ENCODE measurements at places on chromosomes 3 and 15.

DNA sequence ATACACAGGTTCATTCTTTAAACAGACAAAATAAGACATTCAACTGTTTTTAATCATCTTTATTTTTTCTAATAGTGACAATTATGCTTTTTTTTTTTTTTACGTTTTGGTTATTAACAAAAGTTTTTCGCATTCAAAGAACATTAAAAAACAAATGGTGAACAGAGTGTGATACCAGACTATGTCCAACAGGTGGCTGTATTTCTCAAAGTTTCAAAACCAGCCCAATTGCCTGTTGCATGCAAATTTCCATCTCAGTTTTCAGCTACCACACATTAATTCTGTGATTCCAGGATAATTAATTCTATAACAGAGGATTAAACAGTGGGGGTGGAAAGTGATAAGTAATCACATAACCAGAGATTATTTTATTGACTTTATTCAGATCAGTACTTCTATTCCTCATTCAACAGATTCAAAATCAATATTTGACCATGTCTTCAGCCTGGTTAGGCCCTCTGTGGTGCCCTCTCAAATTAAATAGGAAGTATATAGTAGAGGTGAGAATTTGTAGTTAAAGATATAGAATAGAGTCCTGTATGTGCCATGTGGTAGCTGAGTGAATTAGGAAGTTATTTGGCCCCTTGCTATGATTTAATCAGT is 122.2 kb upstream of the DCBLD2 start:
- peak; percentile 7 for DNase-seq

DNA sequence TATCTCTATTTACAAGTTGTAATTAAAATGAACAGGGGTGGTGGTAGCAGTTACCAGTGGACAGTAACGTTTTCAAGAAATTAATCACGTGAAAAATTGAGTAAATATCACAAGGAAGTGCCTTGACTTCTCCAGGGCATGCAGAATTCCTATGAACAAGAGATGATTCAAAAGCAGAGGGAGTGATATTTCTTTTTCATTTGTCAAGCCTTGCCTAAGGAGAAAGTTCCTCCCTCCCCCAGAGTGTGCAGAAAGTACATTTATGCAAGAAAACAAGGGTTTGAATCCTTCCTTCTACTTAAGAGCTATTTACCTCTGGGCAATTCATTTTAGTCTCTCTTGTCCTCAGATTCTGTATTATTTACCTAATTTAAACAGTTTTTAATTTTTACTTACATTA is 53.3 kb upstream of the ZNF385D start:
- no peak for DNase-seq

- no peak for DNase-seq
Measured at GRCh38 chr3:19598870-19599269, 335.1 kb downstream of the EFHB start.

DNA sequence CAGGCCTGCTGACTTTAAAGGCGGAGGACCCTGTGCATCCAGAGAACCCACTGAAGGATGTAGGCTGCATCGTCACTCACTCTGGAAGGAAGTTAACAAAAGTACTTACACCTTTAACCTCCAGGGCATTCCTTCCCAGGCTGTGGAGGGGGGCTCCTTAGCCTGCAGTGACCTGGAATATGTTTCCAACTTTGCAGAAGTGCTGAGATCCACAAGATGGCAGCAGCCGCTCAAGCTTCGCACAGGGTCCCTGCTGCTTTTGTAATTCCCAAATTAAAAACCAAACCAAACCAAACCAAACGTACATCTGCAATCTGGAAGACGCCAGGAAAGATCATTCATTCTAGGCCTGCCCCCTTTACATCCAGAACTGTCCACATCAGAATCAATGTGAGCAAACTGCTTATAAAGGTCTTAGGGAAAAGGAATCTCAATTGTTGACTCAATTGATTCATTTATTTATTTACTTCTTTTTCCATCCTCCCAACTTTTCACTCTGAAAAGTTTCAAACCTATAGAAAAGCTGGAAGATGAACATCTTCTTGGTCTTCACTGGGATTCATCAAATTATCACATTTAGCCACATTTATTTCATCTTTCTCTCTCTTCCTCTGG is 70.5 kb upstream of the KLHL25 start:
- DNase-seq = peak; percentile 75

GRCh38 chr3:119647843-119648575 is 12.4 kb downstream of the POPDC2 start:
- no peak for DNase-seq

DNA sequence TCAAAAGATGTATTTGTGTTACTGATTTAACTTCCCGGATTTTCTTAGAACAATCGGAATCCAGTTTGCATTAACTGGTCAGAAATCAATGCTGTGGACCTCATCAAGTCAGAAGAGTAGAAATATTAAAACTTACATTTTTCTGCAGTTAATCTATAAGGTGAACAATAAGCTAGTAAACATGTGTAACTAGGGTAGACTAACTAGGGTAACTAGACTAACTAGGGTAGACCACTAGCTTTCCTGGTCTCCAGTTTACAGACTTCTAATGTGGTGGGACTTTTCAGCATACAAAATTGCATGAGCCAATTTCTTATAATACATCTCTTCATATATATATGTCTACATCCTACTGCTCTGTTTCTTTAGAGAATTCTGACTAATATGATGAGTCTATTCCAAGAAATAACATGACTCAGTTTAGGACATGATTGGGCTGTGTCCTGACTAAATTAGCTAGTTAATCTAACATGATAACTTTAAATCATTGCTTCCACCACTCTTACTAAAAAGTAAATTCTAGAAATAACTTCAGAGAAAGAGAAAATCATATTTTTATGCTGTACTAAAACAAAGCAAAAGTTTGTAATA is 5.3 kb downstream of the PLSCR2 start:
- DNase-seq = no peak

GRCh38 chr3:78728406-78729145 is 1039.2 kb downstream of the ROBO1 start:
- peak; percentile 28 for DNase-seq

DNA sequence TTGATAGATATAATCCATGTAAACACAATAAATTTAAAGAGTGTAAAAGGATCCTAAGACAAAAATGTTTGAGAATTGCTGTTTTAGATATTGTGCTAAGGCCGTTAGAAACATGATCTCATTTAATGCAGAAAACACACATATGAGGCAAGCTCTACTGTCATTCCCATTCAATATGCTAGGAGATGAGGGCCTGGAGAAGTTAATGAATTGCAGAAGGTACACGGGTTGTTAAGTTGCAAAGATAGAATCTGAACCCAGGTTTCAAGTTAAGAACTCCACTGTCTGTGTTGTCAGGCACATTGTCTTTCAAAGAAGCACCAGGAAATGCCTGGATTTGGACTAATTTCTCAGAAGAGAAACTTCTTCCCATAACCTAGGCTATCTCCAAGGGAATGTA is 65.1 kb upstream of the SAMMSON start:
- DNase-seq = no peak

DNA sequence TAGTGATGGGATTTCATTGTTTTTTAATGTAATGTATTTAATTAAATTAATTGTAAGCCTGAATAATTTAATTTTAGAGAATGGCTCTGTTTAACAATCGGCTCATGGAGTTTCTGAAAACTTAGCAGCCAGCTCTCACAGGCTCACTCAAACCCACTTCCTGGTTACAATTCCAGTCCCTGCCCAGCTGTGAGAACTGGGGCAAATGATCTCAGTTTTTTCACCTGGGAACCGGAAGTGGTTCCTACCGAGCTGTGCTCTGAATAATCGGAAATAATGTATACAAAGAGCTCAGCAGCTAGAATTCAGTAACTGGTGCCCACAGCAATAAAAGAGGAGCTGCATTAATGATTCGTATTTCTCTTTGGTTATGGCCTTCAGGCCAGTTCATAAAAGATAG is 244.3 kb upstream of the MCTP2 start:
- DNase-seq = no peak

- no peak for DNase-seq
Measured at GRCh38 chr15:41331281-41331680, 1.1 kb downstream of the OIP5 start.

DNA sequence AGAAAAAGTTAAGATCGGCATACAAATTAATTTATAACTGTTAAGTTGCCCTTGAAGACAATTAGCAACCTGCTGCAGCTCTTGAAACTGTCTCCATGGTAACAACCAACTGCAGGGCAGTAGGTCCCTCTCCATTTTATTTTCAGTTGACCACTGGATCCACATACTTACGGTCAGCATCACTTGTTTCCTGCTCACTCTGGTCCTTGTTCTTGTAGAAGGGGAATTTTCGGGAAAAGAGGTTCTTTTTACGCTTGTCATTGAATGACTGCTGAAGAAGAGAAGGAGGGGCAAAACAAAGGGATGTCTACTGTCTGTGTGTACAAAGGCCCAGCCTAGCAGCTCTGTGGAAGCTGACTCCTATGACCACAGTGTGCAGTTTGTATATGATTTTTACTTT is 46.8 kb upstream of the MELTF start:
- no peak for DNase-seq

GRCh38 chr15:31510057-31510456 is 183.4 kb downstream of the KLF13 start:
- DNase-seq = no peak

DNA sequence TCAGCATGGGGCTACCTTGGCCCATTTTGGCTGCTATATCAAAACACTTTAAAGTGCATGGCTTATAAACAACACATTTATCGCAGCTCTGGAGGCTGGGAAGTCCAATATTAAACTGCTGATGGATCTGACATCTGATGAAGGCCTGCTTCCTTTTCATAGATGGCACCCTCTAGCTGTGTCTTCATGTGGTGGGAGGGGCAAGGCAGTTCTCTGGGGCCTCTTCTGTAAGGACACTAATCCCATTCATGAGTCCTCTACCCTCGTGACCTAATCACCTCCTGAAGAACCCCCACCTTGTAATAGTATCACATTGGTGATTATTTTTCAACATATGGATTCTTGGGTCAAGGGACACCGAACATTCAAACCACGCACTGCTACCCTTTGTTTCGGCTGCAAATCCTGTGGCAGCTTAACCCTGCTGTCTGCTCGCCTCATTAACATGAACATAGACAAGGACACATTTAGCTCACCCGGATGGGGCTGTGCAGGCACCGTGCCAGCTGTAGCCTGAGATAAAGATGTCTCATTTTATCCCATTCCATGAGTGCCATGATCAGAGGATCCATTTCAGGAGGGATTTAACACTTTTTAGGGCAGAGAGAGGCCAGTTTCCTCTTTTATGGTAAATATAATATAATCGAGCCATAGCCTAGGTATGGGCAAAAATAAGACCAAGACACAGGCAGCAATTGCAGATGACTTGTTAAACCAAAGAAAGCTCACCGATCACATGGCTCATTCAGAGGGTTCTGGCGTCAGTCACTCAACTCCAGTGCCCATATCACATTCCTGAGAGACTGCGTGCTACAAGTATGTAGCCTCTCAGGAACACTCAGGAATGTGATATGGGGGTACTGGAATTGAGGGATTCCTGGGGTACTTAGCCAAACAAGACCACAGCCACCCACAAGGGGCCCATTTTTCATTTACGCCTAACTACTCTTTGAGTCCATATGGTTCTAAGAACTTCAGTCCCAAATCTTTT is 251.1 kb upstream of the ST8SIA2 start:
- no peak for DNase-seq

- no peak for DNase-seq
Measured at GRCh38 chr3:5294356-5294755, 106.8 kb downstream of the EDEM1 start.

GRCh38 chr3:72492240-72492639 is 356.0 kb downstream of the SHQ1 start:
- DNase-seq = no peak

- no peak for DNase-seq
Measured at GRCh38 chr3:4643904-4644547, 150.9 kb downstream of the ITPR1 start.

DNA sequence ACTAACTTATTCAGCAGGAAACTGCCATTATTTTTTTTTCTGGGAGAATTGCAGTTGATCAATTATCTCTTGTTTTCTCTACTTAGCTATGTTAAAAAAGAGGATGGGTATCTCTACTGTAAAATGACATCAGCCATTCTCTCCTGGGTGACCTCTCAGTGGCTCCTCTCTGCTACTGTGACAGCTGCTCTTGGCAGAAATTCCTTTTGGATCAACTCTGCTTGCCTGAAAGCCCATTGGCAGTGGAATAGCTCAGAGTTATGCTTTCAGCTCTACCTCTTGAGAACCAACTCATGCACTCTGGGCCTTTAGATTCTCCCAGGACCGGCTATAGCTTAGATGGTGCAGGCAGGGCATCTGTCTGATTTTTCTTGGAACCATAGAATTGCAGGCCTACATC is 99.9 kb upstream of the GAP43 start:
- peak; percentile 6 for DNase-seq

DNA sequence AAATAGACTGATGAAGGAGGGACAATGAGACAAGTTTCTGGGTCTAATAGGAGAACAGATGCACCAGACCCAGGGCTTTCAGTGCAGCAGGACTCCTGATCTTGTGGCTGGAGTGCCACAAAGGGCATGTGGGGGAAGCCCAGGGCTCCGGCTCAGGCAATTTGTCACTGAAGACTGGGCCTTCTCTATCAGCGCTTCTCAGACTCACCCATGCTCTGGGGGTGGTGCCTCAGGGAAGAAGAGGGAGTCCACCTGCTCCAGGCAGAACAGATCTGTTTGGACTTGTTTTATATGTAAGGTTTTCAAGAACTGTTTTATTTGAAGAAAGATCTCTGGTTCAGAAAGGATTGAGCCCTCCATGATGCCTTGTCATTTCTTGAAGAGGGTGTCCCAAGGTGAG is 112.4 kb upstream of the TLE3 start:
- no peak for DNase-seq
